ENCODE measurements at places on chromosomes 5 and 9.

DNA sequence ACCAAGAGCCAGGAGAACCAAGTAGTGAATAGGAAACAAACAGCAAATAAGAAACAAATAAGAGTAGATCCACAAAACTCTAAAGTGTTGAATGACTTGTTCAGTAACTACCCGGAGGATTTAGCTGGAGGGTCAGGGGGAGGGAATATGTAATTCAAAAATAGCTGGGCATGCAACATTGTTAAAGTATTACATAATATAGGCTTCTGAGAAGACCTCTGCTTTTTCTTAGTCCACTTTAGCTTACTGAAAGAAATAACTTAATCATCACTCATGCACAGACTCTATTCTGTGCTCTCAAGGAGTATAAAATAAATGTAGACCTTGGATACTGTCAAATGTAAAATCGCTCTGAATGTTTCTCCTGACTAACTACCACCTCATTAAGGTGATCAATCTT, 183.2 kb upstream of the POU5F2 start:
- DNase-seq, result no peak

- no peak for DNase-seq
Measured at GRCh38 chr5:58122157-58122556, 337.7 kb downstream of the PLK2 start.

DNA sequence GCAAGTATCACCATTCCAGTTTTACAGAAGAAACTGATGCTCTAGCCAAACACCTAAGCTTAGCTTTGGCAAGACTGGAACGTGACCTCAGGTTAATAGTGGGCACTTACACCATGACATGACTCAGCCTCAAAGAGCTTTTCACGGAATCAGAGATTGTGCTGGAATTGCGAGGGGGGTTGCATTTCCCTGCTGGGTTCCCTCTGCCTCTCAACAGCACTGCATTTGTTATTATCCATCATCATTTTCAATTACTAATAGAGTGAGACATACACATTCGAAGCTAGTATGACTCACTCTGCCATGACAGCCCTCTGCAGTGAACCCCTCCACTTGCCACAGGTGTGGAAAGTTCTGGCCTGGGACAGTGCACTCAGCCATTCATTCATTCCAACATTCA, 8.0 kb downstream of the SPOCK1 start:
- no peak for DNase-seq

GRCh38 chr5:15475367-15475766, 24.6 kb upstream of the FBXL7 start:
- no peak for DNase-seq

GRCh38 chr5:150142959-150143349, 12.7 kb downstream of the PDGFRB start:
- DNase-seq, result no peak

GRCh38 chr5:41763081-41763480, 107.1 kb downstream of the OXCT1 start:
- no peak for DNase-seq

- no peak for DNase-seq
Measured at GRCh38 chr9:6354072-6354686, 26.0 kb downstream of the TPD52L3 start.

DNA sequence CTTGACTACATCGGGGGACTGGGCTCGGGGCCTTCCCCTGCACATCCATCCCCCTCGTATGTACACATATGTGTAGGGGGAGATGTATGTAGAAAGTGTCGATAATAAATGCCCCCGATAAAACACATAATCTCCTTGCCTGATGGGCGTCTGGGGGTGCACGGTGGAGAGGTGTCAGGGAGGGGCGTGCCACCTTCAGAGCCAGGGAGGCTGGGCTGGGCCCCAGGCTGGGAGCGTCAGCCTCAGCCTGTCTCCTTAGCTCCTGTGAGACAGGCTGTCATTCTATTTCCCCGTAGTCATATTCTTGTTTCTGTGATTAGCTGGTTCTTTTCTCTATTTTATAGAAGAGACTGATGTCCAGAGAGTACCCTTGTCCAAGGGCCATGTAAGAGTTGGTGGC, 4.7 kb upstream of the RXRA start:
- no peak for DNase-seq
